NCI-H1105 (cell line): ENCODE measurements at places on chromosomes 6 and 20.

DNA sequence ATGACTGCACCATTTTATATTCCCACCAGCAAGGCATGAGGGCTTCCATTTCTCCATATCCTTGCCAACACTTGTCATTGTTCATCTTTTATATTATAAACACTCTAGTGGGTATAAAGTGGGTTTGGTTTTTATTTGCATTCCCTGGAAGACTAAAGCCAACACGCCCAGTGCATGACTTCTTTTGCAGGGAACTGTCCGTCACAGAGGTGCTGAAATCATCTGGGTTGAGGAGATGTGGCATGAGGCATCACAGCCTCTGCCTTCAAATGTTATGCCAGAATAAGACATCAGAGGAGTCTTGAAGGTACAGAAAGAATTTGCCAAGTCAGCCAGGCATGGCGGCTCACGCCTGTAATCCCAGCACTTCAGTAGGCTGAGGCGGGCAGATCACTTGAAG lies 29.9 kb upstream of the FAM210B start:
- no peak for DNase-seq

- peak; percentile 49 for DNase-seq
These were observed 35.2 kb downstream of the NDUFAF5 start for GRCh38 chr20:13819885-13820645.

- no peak for DNase-seq
These were observed 118.7 kb downstream of the HFE start for GRCh38 chr6:26205625-26206574.

DNA sequence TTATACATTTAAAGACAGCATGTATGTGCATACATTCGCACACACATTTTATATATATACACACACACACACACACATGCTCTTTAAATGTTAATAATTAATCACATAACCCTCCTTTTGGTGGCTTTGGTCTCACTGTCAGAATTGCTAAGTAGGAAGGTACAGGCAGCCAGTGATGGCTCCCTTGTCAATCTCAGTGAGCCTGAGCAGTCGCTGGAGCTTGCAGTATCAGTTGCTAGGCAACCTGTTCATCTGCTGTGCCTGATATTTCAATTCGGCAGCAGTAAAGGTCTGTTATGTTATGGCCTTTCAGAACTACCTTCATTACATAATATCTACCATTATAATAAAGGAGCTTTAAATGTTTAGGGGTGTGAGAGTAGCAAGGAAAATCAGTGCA lies 374.3 kb downstream of the LMBRD1 start:
- peak; percentile 75 for DNase-seq

GRCh38 chr20:20205141-20205861 lies 153.0 kb downstream of the CFAP61 start:
- peak; percentile 32 for DNase-seq

GRCh38 chr6:20159781-20160540 lies 52.3 kb downstream of the MBOAT1 start:
- no peak for DNase-seq

DNA sequence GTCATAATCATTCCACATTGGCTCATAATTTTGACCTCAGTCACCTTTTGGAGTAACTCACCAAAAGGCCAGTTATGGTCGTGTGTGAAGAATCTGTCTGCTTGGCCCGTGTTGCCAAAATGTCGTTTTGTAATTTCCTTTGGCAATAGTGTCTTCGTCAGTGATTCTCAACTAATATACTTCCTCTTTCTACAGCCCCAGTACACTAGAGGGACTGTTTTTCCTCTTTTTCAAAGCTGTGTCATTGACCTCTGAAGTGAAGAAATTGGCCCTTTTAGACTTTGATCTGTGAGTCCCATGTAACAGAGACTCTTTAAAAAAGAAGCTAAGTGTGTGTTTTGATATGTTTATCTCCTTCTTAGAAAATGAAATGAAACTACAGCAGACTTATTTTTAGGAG lies 5.2 kb downstream of the FOXO3 start:
- DNase-seq = no peak

DNA sequence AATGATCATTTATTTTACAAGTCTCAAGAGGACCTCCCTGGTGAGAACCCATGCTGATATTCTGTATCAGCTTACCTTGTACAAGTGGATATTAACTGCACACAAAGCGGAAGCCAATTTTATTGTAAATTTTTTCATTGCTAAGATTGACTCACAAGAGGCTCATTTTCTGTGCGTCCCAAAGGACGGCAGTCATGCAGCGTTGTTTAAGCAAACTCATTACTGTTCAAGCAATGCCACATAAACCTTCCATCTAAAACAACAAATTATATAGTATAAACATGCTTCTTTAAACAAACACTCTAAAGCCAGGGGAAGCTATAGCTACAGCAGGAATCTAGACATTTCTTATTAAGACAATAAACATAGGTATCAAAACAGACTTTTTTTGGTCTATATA lies 575.3 kb downstream of the FRK start:
- peak; percentile 54 for DNase-seq

GRCh38 chr20:54355631-54356280 lies 119.6 kb upstream of the DOK5 start:
- DNase-seq = no peak

DNA sequence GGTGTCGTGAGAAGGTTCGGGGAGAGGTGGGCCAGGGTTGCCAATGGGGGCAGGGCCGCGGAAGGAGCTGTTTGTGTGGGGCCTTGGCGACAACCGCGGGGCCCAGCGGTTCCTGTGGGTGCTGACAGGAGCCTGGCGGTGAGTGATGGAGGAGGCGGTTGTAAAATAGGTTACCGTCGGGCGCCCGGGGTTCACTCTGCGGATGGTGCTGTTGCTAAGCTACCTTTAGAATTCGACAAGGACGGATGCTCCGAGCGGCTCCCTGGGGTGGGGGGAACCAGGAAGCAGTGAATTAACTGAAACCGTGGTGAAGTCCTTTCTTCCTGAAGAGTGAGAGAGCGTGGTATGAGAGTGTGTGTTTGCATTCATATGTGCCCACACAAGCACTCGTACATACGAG lies 61.7 kb downstream of the CDH22 start:
- no peak for DNase-seq

GRCh38 chr6:20716865-20717264 lies 182.6 kb downstream of the CDKAL1 start:
- DNase-seq = no peak

DNA sequence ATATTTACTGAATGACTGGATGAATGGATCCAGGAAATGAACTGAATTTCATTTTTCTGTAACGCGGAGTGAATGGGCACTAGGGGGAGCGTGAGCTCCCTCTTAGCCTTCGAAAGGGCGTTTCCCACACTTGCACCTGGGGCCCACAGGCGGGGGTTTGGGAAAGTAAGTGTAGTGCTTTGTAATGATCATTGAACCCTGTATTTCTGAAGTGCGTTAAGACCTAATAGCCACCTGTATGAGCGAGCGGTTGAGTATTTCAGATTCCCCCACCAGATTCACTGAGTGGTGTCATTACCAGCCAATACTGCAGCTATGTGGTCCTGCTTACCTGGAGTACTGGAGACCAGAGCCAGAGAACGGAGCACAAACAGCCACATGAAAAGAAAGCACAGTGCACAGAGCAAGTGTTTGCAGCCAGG lies 10.5 kb downstream of the SYTL3 start:
- peak; percentile 98 for DNase-seq

- DNase-seq = peak; percentile 9
These were observed 776 bp downstream of the PPIL1 start for GRCh38 chr6:36873612-36874442.

DNA sequence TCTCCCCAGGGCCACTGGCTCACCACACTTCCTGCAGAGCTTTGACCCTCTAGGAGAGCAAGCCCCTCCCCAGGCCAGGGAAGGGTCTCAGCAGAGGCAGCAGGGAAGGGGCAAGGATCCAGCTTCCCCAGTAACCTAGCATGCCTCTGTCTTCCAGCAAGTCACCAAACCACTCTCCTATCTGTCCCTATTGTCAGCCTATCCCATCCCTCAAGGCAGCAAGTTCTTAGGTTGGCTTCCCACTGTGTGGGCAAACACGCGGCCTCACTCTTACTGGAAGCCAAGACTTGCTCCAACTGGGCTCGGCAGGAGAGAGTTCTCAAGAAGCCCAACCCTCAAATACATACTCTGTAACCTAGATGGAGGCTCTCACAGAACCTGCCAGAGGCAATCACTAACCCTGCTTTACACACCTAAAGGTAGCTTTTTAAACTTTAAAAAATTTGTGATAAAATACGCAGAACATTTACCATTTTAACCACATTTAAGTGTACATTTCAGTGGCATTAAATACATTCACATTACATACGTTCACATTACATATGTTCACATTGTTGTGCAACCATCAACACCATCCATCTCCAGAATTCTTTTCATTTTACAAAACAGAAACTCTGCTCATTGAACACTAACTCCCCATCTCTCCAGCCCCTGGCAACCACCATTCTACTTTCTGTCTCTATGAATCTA lies 58.5 kb downstream of the MRPL14 start:
- DNase-seq = no peak

GRCh38 chr6:3294921-3295871 lies 36.4 kb downstream of the PSMG4 start:
- peak; percentile 66 for DNase-seq

DNA sequence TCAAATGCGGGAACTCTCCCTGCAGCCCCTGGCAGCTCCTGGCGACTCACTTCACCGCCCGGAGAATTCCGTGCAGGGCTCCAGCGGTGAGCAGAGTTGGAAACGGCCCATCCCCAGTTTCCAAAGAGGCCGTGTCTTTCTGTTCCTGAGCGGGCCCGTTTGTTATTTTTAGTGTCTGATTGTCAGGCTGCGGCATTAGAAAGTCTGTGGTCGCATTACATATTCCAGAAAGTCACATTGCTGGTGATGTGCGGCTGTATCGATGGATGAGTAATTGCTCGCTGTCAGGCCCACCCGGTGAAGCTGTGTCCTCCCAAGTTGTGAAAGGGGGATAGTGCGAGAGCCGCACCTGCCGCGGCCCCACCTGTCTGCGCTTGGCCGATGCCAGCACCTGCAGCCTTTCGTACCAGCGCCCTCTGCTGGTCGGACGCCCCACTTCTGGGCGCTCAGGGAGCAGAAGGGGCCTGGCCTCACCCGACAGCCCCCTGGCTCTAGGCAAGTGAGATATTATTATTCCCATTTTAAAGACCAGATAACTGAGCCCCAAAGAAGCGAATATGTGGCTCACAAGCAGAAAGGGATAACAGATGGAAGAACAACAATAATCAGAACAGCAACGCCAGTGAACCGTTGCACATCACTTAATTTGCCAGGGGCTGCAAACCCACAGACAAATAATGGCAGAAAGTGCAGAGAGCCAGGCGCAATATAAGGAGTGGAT lies 244.9 kb downstream of the TSHZ2 start:
- DNase-seq = peak; percentile 78
